ENCODE measurements at places on chromosomes 6 and 20. TPM values are rescaled to one million over a fixed set of nuclear protein-coding genes. Genes with fewer than 3 reads are reported as not detected.

GRCh38 chr6:150452428-150453243 lies 83.8 kb downstream of the IYD start:
- peaks cover 40% of the 10 kb centered on the region for H3K4me1 ChIP-seq
- H3K4me3 ChIP-seq, result no peak overlapping the region
- no peak for DNase-seq
- peak overlapping the region; percentile 58 for H3K27ac ChIP-seq
- no peaks in the 10 kb centered on the region for H3K27me3 ChIP-seq
- H3K36me3 ChIP-seq, result no peaks in the 10 kb centered on the region

GRCh38 chr6:14002176-14002947 lies 77.6 kb downstream of the RNF182 start:
- peaks cover 2% of the 10 kb centered on the region for H3K27me3 ChIP-seq
- H3K36me3 ChIP-seq, result no peaks in the 10 kb centered on the region
- no peak overlapping the region for H3K4me3 ChIP-seq
- DNase-seq, result no peak
- H3K27ac ChIP-seq, result no peak overlapping the region
- peaks cover 5% of the 10 kb centered on the region for H3K4me1 ChIP-seq

GRCh38 chr20:46171909-46172308 lies 53.8 kb downstream of the CD40 start:
- no peaks in the 10 kb centered on the region for H3K36me3 ChIP-seq
- no peak overlapping the region for H3K27ac ChIP-seq
- no peak overlapping the region for H3K4me3 ChIP-seq
- no peaks in the 10 kb centered on the region for H3K4me1 ChIP-seq
- peaks cover 74% of the 10 kb centered on the region for H3K27me3 ChIP-seq

DNA sequence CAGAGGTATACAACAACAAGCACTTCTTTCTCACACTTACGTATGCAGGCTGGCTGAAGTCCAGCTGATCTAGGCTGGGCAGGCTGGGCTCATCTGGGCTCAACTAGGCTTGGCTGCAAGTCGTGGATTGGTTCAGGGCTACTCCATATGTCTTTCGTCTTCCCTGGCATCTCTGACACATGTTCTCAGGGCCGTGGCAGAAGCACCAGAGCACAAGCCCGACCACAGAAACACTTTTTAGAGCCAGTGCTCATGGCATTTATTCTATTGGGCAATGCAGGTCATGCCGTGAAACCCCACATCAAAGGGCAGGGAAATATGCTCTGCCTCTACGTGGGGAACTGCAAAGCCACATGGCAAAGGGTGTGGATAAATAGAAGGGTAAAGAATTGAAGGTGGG lies 93.8 kb downstream of the RIN2 start:
- DNase-seq, result no peak
- no peak overlapping the region for H3K4me3 ChIP-seq
- H3K4me1 ChIP-seq, result peaks cover 13% of the 10 kb centered on the region
- no peaks in the 10 kb centered on the region for H3K27me3 ChIP-seq
- no peak overlapping the region for H3K27ac ChIP-seq
- H3K36me3 ChIP-seq, result peaks cover 3% of the 10 kb centered on the region

DNA sequence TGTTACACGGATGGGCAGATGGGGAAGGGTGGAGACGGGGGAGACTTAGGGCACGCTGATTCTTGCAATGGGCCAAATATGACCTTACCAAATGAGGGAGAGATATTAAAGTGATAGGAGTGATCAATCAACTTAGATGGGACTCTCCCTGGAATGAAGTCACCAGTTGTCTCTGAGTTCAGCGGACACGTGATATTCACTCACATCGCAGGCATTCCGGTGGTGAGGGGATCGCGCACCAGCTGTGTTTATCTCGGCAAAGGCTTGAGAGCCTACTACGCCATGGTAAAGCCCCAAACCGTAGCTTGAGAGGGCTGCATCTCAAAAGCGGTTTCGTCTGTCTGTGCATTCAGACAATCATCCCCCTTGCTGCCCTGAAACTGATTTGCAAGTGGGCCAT lies 5.5 kb downstream of the BMP7 start:
- peaks cover 72% of the 10 kb centered on the region for H3K27me3 ChIP-seq
- H3K36me3 ChIP-seq, result no peaks in the 10 kb centered on the region
- peak overlapping the region; percentile 56 for H3K4me3 ChIP-seq
- no peak overlapping the region for H3K27ac ChIP-seq

GRCh38 chr6:107230448-107230847 lies 115.1 kb upstream of the BEND3 start:
- H3K4me1 ChIP-seq, result peaks cover 28% of the 10 kb centered on the region
- H3K27ac ChIP-seq, result no peak overlapping the region
- H3K27me3 ChIP-seq, result no peaks in the 10 kb centered on the region

GRCh38 chr20:61447952-61448351 lies 195.9 kb downstream of the CDH4 start:
- no peaks in the 10 kb centered on the region for H3K27me3 ChIP-seq
- peaks cover 32% of the 10 kb centered on the region for H3K4me1 ChIP-seq
- no peak overlapping the region for H3K4me3 ChIP-seq
- no peaks in the 10 kb centered on the region for H3K36me3 ChIP-seq
- no peak for DNase-seq
- no peak overlapping the region for H3K27ac ChIP-seq

GRCh38 chr6:87822011-87822410 lies 120.0 kb upstream of the AKIRIN2 start:
- no peak overlapping the region for H3K4me3 ChIP-seq
- H3K27ac ChIP-seq, result no peak overlapping the region
- H3K27me3 ChIP-seq, result no peaks in the 10 kb centered on the region
- H3K4me1 ChIP-seq, result peaks cover 6% of the 10 kb centered on the region

DNA sequence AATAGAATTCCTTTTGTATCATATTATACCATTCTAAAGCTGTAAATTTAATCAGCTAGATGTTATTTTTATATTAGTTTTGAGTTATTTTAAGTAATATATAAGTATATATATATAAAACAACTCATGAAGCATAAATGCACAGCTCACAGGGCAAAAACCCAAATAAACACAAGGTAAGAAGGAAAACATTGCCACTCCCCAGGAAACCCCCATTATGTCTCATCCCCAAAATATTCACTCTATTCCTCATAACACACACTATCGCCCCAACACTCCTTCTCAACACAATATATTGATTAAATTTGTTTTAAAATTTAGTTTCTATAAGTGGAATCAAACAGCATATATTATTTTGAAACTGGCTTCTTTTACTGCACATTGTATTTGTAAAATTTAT lies 98.6 kb upstream of the FAM83B start:
- DNase-seq, result no peak
- no peak overlapping the region for H3K4me3 ChIP-seq
- H3K36me3 ChIP-seq, result no peaks in the 10 kb centered on the region

DNA sequence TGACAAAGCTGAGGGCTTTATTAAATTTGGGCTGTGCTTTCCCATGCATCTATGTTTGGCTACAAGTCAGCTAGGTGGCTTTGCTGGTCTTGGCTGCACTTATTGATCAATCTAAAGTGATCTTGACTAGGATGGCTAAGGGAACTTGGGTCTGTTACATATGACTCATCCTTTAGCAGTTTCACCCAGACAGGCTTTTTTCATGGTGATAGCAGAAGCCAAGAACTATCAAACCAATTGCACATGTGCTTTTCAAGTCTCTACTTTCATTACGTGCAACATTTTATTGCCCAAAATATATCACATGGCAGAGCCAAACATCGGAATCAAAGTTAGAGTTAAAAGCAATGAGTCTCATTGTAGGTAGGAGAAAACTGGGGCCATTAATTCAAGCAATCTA lies 626.3 kb downstream of the TENT5A start:
- no peaks in the 10 kb centered on the region for H3K36me3 ChIP-seq
- H3K27ac ChIP-seq, result no peak overlapping the region
- DNase-seq, result no peak

- H3K27ac ChIP-seq, result no peak overlapping the region
- peak overlapping the region; percentile 35 for H3K4me3 ChIP-seq
- H3K4me1 ChIP-seq, result peaks cover 48% of the 10 kb centered on the region
- peaks cover 7% of the 10 kb centered on the region for H3K36me3 ChIP-seq
These were observed 2.4 kb downstream of the DYNLT1 start for GRCh38 chr6:158642097-158642601.

GRCh38 chr6:9732056-9732455 lies 682.8 kb downstream of the TFAP2A start:
- H3K4me1 ChIP-seq, result peaks cover 18% of the 10 kb centered on the region
- no peak overlapping the region for H3K27ac ChIP-seq
- no peak for DNase-seq
- H3K27me3 ChIP-seq, result no peaks in the 10 kb centered on the region
- H3K36me3 ChIP-seq, result peaks cover 4% of the 10 kb centered on the region
- no peak overlapping the region for H3K4me3 ChIP-seq

- H3K4me1 ChIP-seq, result peaks cover 26% of the 10 kb centered on the region
- H3K27ac ChIP-seq, result no peak overlapping the region
- no peak for DNase-seq
- no peaks in the 10 kb centered on the region for H3K36me3 ChIP-seq
These were observed 193.1 kb upstream of the ARG1 start for GRCh38 chr6:131379948-131380347.

RAB44 gene
- total RNA-seq, result not detected

TSHZ2 gene
- 8.5 TPM for total RNA-seq
